Stimulated activated CD4-positive, alpha-beta T cell treated with anti-CD3 and anti-CD28 coated beads, Interleukin-15, amount 100 ng/mL, for 48 hours (primary cell): ENCODE measurements at places on chromosomes 1 and 21.

- DNase-seq: no peak
Observed at GRCh38 chr1:51520700-51521248, 1.7 kb upstream of the EPS15 start.

GRCh38 chr1:74652711-74653139, 20.9 kb downstream of the ERICH3 start:
- DNase-seq: no peak

DNA sequence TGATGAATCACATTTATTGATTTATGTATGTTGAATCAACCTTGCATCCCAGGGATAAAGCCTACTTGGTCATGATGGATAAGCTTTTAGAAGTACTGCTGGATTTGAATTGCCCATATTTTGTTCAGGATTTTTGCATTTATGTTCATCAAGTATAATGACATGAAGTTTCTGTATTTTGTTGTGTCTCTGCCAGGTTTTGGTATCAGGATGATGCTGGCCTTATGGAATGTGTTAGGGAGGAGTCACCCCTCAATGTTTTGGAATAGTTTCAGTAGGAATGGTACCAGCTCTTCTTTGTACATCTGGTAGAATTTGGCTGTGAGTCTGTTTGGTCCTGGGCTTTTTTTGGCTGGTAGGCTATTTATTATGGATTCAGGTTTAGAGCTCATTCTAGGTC, 1643.1 kb upstream of the B3GALT2 start:
- no peak for DNase-seq

DNA sequence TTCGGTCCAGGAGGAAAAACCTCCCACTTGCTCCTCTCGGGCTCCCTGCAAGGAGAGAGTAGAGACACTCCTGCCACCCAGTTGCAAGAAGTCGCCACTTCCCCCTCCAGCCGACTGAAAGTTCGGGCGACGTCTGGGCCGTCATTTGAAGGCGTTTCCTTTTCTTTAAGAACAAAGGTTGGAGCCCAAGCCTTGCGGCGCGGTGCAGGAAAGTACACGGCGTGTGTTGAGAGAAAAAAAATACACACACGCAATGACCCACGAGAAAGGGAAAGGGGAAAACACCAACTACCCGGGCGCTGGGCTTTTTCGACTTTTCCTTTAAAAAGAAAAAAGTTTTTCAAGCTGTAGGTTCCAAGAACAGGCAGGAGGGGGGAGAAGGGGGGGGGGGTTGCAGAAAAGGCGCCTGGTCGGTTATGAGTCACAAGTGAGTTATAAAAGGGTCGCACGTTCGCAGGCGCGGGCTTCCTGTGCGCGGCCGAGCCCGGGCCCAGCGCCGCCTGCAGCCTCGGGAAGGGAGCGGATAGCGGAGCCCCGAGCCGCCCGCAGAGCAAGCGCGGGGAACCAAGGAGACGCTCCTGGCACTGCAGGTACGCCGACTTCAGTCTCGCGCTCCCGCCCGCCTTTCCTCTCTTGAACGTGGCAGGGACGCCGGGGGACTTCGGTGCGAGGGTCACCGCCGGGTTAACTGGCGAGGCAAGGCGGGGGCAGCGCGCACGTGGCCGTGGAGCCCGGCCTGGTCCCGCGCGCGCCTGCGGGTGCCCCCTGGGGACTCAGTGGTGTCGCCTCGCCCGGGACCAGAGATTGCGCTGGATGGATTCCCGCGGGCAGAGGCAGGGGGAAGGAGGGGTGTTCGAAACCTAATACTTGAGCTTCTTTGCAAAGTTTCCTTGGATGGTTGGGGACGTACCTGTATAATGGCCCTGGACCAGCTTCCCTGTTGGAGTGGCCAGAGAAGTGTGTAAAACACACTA, 45.3 kb downstream of the MRPL39 start:
- DNase-seq: peak; percentile 73

DNA sequence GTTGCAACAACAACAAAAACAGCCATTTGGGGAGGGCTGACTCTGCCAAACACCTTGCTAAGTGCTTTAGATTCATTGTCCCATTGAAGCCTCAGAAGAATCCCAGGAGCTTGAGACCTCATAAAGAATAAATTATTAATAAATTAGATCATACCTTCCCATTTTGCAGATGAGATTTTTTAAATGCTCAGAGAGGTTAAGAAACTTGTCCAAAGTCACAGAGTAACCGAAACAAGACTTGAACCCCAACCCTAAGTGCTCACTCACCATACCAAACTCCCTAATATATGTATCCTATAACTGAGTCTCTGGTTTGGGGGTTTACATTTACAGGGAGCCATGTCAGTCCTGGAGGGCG, 3.6 kb downstream of the CRYBG2 start:
- no peak for DNase-seq

DNA sequence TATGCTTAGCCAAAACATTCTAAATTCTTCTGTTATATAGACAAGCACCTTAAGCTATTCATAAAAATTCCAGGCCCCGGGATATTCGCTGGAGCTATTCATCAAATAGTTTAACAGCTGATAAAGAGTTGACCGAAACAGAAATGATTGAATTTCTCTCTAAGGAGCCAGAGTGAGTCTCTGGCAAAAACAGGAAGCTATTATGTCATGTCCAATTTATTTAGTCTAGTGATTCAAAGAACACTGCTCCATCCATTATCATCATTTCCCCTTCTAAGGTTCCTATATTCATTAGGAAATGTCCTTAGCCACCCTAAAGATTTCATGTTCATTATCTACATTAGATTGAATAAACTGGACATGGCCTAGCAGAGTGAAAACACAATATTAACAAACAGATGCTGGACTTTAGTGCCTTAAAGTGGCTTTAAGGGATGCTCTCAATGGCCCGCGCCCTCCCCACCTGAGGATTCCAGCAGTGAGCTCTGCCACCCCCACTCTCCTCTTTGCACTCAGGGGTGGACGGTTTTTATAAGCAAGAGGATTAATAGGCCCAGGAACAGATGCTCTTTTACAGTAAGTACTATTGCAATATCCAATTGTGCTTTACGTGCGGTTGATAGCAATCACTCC, 122.1 kb upstream of the RGS1 start:
- no peak for DNase-seq

DNA sequence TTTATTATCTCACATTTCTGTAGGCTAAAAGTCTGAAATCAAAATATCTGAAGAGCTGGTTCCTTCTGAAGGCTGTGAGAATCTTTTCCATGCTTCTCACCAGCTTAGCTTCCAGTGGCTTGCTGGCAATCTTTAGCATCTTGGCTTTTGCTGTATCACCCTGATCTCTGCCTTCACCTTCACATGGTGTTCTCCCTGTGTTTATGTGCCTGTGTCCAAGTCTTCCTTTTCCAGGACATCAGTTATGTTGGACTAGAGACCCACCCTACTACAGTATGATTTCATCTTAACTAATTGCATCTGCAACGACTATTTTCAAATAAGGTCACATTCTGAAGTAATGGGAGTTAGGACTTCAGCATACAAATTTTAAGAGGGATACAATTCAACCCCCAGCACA, 772.3 kb upstream of the ADAMTS5 start:
- DNase-seq: no peak

DNA sequence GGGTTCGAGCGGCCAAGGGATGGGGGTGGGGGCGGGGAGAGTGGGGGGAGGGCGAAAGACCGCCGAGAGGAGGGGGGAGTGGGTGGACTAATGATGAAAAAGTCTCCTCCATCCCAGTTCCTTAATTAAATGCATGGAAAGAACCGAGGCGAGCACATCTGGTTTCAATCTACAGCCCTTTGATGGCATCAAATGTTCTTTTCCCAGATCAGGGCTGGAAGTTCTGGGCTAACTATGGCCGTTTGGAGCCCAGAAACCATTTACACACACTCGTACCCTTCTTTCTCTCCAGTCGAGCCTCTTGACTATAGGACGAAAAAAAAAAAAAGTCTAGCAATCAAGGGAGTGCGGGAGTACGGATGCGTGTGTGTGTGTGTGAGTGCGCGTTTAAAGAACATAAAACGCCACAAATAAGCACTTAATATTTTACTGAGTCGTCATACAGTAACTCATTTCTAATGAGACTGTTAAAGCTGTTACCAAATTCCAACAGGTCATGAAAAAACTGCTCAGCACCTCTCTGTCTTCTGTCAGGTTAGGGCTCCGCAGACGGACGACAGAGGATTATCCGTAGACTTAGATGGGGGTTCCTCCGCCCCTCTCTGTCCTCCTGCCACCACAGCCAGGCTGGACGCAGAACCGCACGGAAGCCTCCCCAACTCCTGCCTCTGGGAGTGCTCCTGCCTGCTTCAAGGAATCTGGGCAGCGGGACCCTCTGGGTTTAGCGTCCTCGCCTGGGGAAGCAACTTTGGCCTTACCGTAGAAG, 2.1 kb upstream of the PRRX1 start:
- DNase-seq: no peak

- DNase-seq: no peak
Observed at GRCh38 chr1:53971718-53972117, 25.6 kb downstream of the LRRC42 start.

DNA sequence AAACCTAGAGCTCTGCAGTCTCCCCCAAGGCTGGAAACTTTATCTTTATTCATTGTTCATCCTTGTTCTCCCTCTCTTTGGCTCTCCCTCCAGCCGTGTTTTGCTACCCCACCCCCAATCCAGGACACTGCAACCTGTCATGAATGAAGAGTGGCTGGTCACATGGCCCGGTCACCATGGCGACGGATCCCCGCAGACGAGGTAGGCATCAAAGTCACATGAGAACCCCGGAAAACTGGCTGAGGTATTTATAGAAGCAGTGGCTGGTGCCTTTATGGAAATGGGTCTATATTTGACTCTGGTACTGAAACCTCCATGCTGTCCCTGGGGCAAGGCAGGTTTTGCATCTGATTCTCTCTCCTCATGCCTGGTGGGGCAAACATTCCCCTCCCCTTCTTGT, 13.4 kb upstream of the SLC6A17 start:
- no peak for DNase-seq

DNA sequence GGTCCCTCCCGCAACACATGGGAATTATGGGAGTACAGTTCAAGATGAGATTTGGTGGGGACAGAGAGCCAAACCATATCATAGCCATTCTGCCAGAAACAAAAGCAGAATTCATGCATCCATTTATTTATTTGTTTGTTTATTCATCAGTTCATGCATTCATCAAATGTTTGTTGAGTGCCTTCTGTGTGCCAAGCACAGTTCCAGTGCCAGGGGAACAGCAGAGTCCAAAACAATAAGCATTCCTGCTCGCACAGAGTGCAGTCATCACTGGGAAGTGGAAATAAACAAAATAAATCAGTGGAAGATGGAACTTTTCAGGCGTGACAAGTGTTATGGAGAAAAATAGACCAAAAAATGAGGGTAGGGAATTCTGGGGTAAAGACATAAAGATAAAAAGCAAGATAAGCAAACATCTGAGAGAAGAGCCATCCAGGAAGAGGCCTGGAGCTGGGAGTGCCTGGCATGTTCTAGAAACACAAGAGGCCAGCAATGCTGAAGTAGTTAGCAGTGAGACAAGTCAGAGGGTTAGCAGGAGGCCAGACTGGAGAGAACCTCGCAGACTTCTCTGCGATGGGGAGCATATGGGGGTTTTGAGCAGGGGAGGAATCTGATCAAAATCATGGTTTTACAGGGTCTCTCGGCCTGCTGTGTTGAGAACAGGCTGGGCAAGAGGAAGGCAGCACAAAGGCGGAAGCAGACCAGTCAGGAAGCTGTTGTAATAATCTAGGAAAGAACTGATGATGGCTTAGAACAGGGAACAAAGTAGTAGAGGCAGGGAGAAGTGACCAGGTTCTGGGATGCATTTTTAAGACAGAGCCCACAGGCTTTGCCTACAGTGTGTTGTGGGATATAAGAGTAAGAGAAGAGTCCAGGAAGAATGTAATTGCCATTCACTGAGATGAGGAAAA, 113.2 kb downstream of the GLUL start:
- no peak for DNase-seq

- DNase-seq: no peak
Observed at GRCh38 chr1:147897029-147897752, 5.4 kb upstream of the GJA8 start.
